ENCODE measurements at places on chromosomes 13 and 19.

GRCh38 chr19:8209462-8210378 is 550 bp downstream of the CERS4 start:
- peak; percentile 62 for DNase-seq

DNA sequence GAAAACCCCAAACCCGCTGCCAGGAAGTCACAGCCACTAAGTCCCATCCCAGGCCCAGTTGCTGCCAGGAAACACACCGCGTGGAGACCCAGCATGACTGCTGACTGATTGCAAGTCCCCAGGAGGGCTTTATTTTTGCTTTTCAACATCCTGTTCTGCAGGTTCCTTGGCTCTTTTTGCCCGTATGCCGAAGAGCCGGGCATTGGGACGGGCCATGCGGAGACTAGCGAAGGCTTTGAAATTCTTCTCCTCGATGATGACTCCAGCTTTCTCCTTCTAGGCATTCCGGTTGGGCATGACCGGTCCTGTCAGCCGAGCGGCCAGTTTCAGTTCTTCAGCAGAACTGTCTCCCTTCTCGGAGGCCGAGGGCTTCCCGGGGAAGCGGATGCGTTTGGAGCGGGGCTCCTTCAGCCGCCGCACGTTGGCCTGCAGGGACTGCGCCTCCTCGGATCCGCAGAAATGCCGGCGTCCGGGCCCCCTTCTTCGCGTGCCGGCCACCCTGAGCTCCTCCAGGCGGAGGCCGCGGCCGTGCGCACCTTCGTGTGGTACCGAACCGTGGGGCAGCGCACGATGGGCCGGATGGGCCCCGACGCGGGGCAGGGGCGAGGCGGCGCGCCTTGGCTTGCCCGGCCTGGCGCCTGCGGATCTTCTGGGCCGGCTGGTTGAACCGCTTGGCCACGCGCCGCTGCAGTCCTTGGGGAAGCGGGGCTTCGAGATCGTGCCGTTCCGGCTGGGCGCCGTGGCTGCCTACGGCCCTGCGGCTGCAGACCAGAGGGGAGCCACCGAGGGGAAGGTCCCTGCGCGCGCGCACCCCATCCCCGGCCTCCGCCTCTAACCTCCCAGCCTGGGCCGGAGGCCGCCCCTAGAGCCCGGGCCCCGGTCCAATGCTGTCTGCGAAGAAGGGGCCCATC is 15.2 kb downstream of the ZSCAN5C start:
- no peak for DNase-seq

GRCh38 chr19:4914736-4915501 is 5.6 kb downstream of the UHRF1 start:
- DNase-seq: peak; percentile 56

DNA sequence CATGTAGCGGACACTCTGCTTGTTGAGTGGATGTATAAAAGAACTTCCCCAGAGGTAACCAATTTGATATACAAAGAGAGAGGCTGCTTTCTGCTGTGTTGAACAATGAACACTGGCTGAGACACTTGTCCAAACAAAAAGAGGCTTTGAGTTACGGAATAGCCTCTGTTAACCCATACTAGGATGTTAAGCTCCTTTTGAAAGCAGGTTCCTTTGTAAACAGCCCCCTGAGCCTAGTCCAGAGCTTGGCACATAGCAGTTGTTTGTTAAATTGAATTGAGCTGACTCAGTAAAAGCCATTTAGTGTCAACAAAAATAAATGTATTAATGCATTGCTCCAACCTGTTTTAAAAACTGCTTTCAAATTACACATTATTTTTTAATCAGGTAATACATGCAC is 200.1 kb downstream of the MZT1 start:
- no peak for DNase-seq

DNA sequence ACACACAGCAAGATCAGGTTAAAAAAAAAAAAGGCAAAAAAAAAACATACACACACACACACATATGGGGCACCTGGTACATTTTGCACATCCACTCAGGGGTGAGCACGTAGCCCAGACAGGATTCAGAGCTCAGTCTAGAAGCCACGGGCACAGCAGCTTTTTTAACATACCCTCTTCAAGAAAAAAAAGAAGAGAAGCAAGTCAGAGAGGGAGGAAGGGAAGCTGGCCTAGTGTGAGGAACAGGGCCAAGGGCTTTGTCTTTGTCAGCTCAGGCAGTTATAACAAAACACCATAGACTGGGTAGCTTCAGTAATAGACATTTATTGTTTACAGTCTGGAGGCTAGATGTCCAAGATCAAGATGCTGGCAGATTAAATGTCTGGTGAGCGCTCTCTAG is 2.3 kb upstream of the TPM4 start:
- no peak for DNase-seq
